GM23338 (cell line): ENCODE measurements at places on chromosomes 5 and 9.
A peak's percentile ranks its signal among the peaks of the same experiment; 100 is the strongest.

DNA sequence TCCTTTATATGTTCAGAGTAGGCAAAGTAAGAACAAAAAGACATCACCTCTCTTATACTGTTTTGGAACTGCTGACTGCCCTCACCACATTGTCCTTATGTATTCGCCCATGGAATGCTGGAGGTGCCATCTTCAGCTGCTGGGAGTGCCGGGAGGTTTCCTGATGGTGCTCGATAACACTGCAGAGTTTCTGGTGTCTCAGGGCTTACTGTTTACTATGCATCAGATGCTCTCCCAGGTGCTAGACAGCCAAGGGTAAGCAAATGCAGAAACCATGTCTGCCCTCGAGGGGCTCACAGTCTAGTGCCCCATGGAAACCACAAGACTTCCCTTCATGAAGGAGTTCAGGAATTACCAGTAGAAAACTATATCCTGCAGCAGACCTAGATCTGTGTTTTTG is 70.1 kb upstream of the SMIM23 start:
- no peak overlapping the region for H3K27ac ChIP-seq
- H3K36me3 ChIP-seq, result no peaks in the 10 kb centered on the region
- DNase-seq, result no peak
- no peak overlapping the region for H3K4me3 ChIP-seq
- H3K27me3 ChIP-seq, result no peaks in the 10 kb centered on the region

DNA sequence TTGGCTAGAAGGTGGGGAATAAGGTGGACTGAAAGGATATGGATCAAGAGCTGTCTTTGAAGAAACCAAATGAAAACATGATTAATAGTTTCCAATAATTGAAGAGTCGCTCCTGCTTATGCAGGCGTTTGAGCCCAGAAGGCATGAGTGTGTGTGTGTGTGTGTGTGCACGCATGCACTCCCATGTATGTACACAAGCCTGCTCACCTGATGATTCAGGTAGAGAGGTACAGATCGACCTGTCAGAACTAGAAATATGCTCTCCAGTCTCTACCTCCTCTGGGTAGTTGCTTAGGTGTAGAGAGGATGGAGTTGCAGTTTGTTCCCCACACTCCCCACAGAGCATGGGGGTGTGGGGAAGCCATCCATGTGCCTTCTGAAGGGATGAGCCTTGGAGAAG is 1.1 kb upstream of the FGF1 start:
- H3K4me1 ChIP-seq, result peaks cover 56% of the 10 kb centered on the region
- no peak for DNase-seq
- H3K27me3 ChIP-seq, result no peaks in the 10 kb centered on the region
- H3K27ac ChIP-seq, result no peak overlapping the region
- no peak overlapping the region for H3K4me3 ChIP-seq

- H3K36me3 ChIP-seq, result no peaks in the 10 kb centered on the region; the same call in 1 of the 2 replicates
- H3K4me1 ChIP-seq, result no peaks in the 10 kb centered on the region
- no peak for DNase-seq
- no peak overlapping the region for H3K27ac ChIP-seq
- H3K27me3 ChIP-seq, result no peaks in the 10 kb centered on the region
These were observed 8.8 kb downstream of the SLC26A2 start for GRCh38 chr5:149969181-149969930.

DNA sequence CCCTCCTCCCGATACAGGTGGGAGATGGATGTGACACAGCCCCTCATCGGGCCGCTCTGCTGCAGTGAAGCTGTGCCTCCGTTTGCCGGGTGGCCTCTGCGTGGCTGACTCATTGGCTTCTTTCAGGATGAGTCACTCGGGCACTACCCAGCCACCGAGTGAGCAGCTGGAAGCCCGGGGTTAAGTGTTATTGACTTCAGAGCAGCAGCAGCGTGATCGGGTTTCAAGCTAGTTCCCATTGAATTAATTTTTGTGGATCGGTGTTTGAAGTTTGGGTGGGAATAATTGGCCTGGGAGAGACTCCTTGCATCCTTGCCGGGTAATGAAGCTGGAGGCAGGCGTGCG is 266.4 kb upstream of the IRX4 start:
- no peaks in the 10 kb centered on the region for H3K36me3 ChIP-seq
- DNase-seq, result peak; percentile 17
- H3K4me1 ChIP-seq, result no peaks in the 10 kb centered on the region
- H3K27me3 ChIP-seq, result no peaks in the 10 kb centered on the region
- no peak overlapping the region for H3K27ac ChIP-seq

DNA sequence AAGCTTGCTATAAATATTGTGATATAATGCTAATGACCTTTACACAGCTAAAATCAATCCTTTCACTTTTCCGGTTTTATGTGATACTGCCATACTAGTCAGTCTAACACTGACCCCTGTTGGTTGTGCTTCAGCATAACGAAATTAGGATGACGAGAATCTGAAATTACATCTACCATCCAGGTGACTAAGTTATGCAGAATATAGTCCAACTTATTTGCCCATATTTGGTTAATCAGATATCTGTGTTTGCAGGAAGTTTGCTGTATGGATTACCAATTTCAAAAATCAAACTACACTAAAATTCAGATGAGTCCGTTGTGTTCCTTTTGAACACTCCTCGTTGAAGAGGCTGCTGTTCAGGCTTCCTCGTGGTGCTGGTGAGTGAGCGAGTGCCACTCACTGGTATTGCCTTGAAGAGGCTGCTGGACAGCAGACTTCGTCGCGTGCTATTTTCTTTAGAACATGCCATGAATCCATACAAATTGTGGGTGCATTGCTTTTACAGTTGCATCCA is 32.5 kb downstream of the TENT4A start:
- peaks cover 8% of the 10 kb centered on the region for H3K4me1 ChIP-seq
- H3K4me3 ChIP-seq, result no peak overlapping the region
- H3K36me3 ChIP-seq, result peaks cover 7% of the 10 kb centered on the region; the same call in 1 of the 2 replicates

GRCh38 chr9:107274953-107275422 is 8.1 kb upstream of the RAD23B start:
- no peak for DNase-seq
- H3K27ac ChIP-seq, result no peak overlapping the region
- no peaks in the 10 kb centered on the region; the same call in 1 of the 2 replicates for H3K4me1 ChIP-seq

DNA sequence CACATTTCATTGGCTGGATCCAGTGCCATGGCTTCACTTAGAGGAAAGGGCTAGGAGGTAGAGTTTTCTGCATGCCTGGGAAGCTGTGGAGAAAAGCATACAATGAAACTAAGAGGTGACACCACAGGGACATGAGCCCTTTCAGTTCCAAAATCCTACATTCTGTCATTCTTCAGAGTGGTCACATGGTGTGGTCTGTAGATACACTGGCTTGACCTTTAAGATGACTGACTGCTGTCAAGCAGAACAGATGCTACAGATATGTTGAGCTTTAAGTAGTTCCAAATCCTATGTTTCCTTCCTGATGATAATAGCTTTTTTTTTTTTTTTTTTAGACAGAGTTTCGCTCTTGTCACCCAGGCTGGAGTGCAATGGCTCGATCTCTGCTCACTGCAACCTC is 26.2 kb downstream of the DMRT3 start:
- H3K36me3 ChIP-seq, result peaks cover 3% of the 10 kb centered on the region; the same call in 1 of the 2 replicates
- DNase-seq, result no peak
- H3K27ac ChIP-seq, result no peak overlapping the region
- no peak overlapping the region for H3K4me3 ChIP-seq

DNA sequence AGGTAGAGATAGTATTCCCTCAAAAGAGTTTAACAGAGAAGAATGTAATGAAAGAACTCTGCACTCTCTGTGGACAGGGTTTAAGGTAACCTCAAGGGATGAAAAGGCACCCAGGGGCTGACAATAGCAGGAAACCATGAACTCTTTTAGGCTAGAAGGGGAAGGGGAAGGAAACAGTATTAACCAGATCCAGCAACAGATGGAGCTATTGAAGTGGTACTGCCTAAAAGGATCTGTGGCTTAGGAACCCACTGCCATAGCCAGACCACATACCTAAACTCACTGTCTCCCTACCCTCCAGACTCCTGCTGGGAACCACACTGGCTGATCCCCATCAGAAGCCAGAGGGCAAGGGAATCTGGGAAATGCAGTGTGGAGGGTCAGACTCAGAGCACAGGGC is 35.5 kb downstream of the PLGRKT start:
- DNase-seq, result peak; percentile 49
- H3K27ac ChIP-seq, result no peak overlapping the region
- no peak overlapping the region for H3K4me3 ChIP-seq
- H3K36me3 ChIP-seq, result no peaks in the 10 kb centered on the region
- no peaks in the 10 kb centered on the region for H3K4me1 ChIP-seq
- H3K27me3 ChIP-seq, result no peaks in the 10 kb centered on the region

- no peak overlapping the region for H3K4me3 ChIP-seq
- no peak for DNase-seq
- no peak overlapping the region for H3K27ac ChIP-seq
- no peaks in the 10 kb centered on the region for H3K27me3 ChIP-seq
- peaks cover 14% of the 10 kb centered on the region for H3K4me1 ChIP-seq
These were observed 18.3 kb upstream of the ZFYVE16 start for GRCh38 chr5:80389580-80389979.

GRCh38 chr5:181187500-181188213 is 17.3 kb downstream of the TRIM7 start:
- H3K27me3 ChIP-seq, result peaks cover 27% of the 10 kb centered on the region
- H3K4me3 ChIP-seq, result peak overlapping the region; percentile 80
- peaks cover 4% of the 10 kb centered on the region; the same call in 1 of the 2 replicates for H3K4me1 ChIP-seq
- no peak overlapping the region for H3K27ac ChIP-seq
- peak; percentile 85 for DNase-seq
- no peaks in the 10 kb centered on the region for H3K36me3 ChIP-seq

GRCh38 chr9:14240537-14240936 is 73.4 kb downstream of the NFIB start:
- no peaks in the 10 kb centered on the region for H3K36me3 ChIP-seq
- DNase-seq, result no peak
- H3K27me3 ChIP-seq, result no peaks in the 10 kb centered on the region
- no peak overlapping the region for H3K4me3 ChIP-seq
